Stimulated activated CD8-positive, alpha-beta memory T cell treated with anti-CD3 and anti-CD28 coated beads, Interleukin-4, amount 100 ng/mL, for 48 hours (primary cell): ENCODE measurements at places on chromosomes 1 and 21.

GRCh38 chr1:93591676-93592550 is 89.7 kb downstream of the BCAR3 start:
- DNase-seq: peak; percentile 51

DNA sequence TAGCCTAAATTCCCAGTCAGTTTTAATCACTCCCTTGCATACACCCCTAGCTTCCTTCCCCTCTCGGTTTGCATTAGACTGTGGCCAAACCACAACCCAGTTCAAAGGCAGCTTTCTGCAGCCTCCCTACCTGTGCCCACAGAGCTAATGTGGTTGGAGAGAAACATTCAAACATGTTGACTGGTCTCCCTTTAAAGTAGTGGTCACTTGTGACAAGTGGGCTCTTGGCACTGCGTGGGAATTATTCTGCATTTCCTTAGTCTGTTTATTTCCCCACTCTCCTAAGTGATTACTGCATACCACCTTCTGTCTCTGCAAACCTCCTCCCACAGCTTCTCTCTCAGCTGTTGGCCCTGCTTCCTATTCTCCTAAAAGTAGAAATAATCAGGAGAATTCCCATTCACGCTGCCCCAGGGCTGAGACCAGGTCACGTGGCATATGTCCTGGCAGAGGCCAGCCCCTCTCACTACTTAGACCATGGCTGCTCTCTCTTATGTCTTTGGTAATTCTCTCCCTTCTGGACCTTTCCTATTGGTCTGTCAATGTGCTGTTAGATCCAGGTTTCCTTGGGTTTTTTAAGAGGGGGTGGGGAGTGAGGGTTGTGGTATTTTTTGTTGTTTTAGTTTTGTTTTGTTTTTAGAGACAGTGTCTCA is 38.4 kb upstream of the CD101 start:
- DNase-seq: no peak

DNA sequence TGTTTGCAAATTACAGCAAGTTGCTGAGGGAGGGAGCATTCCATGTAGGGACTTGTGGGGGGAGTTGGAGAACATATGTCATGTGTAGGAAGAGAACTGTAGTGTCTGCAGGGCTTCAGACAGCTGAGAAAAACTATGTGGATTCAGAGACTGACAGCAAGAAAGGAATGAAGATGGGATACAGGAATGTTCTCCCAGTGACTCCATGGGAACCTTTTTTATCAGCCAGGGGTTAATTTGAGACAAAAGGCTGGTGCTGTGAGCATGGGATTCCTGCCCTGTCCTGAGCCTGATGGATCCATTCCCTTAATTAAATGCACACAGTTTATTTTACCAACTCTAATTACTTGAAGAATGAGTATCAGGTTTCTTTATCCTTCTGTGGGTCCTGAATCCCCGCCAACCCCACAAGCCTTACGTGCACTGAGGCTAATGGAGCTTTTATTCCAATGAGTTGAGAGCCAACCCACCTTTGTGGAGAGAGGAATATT is 26.5 kb upstream of the PLXNA2 start:
- no peak for DNase-seq

DNA sequence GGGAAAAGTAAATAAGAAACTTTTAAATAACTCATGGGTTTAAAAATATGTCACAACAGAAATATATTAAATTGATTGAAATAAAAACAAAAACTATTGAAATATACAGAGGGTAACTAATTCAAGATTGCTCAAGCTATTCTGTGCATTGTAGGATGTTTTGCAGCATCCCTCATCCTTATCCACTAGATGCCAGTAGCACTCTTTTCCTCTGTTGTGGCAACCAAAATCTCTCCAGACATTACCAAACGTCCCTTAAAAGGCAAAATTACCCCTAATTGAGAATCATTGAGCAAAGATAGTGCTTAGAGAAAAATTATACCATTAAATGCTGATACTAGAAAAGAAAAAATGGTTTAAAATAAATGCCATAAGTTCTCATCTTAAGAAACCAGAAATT is 682.6 kb downstream of the RWDD3 start:
- no peak for DNase-seq

DNA sequence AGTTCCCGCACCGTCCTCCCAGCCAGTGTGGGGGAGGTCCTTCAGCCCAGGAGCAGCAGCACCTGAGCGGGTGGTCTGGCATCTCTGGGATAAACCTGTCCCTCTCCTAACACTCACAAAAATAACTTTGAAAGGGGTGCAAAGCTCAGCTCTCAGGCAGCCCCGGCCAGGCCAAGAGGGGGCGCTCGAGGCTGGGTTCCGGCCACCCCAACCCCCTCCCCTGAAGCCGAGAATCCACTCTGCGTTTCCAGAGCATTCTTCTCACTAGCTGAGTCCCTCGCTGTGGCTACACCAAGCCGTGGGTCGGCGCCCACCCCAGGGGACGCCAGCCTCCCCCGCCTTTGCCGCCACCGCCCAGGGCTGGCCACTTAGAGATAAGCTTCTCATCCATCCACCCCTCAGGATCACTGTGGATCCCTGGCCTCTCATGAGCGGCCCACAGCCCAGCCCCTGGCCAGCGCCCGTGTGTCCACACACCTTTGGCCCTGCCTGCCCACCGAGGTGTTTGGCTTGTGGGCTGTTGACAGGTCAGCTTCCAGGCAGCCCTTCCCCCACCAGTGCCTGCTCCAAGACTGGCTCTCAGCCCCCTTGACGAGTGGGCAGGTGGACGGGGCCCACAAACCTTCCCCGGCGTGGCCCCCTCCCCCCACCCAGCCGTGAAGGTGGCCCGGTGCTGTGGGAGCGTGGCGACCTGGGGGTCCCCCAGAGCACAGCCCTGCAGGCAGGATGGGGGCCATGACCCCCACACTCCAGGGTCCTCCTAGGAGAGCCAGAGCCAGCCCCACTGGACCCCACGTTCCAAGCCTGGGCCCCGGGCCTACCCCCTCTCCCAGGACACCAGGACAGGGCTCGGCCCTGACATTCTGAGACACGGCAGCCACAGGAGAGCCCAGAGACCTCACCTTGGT is 1.9 kb downstream of the FTCD start:
- DNase-seq: peak; percentile 83

DNA sequence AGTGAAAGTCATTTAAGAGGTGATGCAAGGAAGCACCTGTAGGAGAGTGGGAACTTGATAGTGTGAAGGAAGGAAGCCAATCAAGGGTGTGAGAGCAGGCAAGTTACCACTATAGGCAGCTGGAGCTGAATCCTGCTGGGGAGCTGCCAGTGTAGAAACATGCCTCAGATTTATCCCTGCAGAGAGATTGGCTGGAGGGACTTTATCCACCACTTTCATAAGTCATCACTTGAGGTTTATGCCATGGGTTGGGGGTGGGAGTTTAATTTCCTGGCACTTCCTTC is 443.6 kb downstream of the PLPP3 start:
- DNase-seq: no peak

DNA sequence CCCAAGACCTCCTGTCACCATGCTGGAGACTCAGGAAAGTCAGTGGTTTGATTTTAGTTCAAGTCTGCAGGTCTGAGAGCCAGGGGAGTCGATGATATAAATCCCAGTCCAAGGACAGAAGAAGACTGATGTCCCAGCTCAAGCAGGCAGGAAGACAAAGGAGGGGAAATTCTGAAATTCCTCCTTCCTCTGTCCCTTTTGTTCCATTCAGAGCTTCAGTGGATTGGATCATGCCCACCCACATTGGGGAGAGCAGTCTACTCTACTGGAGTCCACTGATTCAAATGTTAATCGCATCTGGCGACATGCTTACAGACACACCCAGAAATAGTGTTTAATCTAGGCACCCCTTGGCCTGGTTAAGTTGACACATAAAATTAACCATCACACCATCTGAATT is 7.2 kb upstream of the ADAMTS1 start:
- DNase-seq: no peak

DNA sequence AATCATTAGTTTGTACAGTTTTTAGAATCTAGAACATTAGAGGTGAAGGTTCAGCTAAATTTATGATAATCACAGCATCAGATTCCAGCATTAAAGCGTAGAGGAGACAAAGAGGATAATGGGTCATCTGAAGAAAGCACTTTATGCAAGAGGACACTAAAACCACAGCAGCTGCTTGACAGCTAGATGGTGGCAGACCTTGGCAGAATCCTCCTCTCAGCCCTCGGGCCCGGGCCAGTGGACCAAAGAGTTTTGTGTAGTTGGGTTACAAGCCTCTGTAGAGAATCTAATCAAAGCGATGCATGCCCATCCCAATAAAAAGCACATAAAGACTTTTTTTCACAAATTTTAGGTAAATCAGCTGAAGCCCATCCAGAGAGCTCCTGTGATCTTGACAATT is 59.4 kb downstream of the AK5 start:
- no peak for DNase-seq

- DNase-seq: peak; percentile 40
Observed at GRCh38 chr1:228004331-228004855, 2.4 kb upstream of the WNT3A start.

- peak; percentile 28 for DNase-seq
Observed at GRCh38 chr1:29237129-29237821, 953 bp downstream of the PTPRU start.

DNA sequence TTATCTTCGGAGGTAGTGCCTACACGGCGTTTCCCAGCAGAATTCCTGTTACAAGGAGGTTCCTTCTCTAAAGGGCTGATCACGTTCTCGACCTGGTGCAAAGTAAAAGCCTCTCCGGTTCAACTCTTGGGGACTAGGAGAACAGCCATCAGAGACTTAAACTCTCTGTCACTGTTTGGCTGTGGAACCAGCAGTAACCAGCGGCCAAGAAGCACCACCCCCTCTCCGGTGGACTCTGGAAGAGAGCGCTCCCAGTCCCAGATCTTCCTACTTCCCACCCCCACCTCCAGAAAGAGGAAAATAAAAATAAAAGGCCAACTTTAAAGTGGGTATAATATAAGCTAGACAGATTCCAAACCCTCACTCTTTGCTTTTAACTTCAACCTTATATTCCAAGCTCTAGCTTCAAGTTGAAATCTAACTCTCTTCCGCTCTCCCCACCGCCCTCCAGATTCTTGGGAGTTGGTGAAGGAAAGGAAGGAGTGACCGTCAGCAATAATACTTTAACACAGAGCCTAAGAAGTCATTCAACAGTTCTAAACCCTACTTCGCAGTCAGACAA is 2.9 kb downstream of the BRINP3 start:
- no peak for DNase-seq

DNA sequence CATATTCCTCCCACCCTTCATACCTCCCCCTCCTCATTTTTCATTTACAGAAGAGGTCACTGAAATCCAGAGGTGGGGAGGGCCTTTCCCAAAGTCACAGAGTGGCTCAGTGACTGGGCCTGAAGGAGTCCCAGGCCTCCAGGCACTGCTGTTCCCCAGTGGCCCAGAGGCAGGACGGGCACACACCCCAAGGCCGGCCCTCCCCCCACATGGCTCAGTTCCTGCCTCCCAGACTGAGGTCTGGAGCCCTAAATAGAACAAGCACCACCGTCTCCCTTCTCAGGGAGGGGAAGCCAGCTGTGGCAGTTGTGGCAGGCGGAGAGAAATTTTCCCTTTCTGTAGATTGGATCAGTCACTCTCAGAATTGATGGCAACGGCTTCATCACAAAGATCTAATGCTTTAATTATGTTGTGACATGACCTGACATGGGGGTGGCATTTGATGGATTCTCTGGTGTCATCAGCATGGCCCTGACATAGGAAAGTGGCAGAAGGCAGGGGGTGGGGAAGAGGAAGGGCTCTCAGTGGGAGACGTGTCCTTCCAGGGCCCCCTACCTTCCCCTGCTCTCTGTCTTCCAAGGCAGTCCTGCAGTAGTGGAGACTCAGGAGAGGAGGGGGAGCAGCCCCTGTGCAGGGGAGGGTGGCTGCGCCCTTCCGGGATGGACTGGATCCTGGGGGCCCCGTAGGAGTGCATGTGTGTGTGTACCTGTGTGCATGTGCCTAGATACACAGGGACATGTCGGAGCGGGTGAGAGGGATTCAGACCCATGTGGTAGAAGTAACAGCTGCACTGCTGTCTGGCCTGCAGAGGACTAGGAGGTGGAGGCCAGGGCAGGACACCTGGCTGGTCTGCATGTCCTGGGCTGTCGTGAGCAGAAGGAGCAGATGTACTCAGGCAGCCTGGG is 41.2 kb upstream of the FOXO6 start:
- DNase-seq: no peak

DNA sequence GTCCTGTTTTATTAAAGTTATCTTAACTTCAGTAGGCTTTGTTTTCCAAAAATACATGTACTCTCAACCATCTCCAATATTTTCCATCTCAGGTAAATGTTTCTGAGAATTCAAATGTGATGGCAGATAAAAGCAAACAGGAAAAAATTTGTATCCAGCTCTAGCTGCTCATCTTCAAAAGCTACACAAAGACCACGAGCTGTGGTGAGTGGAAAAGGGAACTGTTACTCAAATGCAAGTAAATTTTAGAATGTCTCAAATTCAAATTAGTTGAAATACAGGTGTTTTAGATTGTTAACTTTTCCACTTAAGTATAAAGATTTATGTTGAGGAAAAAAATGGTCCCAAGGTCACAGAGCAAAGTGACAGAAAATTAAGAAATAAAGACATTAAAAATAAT is 216.0 kb downstream of the SLC45A1 start:
- DNase-seq: no peak

GRCh38 chr1:245690156-245690690 is 535.4 kb downstream of the KIF26B start:
- no peak for DNase-seq

GRCh38 chr1:2636733-2637132 is 3.9 kb upstream of the MMEL1 start:
- DNase-seq: no peak

DNA sequence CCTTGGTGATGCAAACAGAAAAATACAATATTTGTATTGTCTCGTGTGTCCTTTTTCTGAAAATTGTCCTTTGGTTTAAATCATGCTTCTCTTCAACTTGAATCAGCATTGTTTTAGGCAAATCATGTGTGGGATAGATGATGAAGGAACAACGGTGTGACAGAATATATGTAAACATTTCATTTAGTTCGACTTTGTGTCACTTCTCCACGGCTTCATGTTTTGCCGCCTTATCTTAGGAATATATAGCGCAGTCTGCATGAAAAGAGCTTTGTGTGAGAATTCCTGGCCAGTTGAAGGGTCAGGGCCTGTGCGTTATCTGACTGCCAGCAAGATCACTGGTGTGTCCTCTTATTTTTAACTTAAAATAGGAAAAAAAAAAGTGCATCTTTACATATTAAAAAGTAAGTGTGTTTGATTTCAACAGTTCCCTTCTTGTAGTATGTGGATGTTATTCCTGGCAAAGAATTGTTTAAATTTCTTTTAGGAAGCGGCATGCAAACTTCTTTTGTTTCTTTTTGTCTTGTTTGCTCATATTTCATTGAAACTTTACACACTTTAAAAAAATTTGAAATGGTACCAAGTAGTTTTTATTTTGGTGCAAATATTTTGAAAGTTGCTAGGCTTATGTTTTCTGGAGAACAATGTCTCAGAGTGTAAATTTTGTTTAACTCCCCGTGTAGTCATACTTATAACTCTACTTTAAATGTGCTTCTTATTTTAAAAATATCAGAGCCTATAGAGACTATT is 465.2 kb downstream of the USP25 start:
- DNase-seq: no peak

GRCh38 chr21:38905328-38905727 is 99.6 kb downstream of the ETS2 start:
- no peak for DNase-seq

GRCh38 chr1:198878566-198878965 is 239.7 kb downstream of the PTPRC start:
- no peak for DNase-seq
